ENCODE measurements at places on chromosomes 3 and 15.

GRCh38 chr15:52682200-52682599, 3.0 kb upstream of the ATOSA start:
- no peak for DNase-seq

DNA sequence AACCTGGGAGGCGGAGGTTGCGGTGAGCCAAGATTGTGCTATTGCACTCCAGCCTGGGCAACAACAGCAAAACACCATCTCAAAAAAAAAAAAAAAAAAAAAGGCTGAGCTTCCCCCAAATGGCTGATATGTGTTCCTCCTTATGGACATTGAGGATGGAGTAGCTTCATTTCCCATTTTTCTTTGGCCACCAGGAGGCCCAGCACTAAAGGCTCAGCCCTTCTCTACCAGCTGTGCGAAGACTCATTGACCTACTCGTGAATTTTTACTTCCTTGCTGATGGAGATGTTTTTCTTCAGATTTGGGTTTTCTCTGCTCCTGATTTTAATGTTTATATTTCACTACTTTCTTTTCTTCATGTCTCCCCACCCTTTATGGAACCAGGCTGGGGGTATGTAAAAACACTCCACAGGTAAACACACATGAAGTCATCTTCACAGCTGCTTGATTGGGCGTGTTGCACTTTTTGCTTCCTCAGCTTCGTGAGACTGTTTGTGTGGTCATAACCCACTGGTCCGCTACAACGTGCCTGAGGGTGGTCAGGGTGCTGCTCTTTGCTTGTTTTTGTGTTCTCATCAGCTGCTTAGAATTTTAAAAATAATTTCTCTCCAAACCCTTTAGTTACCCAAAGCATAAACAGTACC, 13.5 kb downstream of the SEMA4B start:
- DNase-seq: no peak

DNA sequence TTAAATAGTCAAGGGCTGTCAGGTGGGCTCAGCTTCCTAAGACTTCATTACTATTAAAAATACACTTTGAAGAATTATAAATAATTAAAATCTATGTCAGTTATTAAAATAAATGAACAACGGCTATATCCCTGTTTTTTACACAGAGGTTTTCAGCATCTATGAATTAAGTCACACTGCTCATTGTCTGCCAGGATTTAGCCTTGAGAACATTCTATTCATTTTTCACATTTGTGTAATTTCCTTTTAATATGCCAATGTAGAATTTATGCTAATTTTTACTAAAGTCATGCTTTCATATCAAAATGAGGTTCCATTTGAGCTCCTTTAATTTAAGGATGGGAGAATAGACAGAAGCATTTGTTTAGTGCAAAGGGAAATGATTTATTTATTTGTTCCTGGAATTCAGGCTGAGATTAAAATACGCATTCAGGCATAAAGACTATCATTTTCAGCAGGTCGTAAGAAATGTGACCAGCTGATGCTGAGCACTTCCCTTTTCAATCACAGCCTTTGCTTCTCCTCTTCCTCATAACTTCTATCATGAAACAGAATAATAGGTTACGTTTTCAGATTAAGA, 345.1 kb downstream of the MFSD1 start:
- DNase-seq: no peak

- DNase-seq: no peak
These were observed 3.4 kb upstream of the SKOR1 start for GRCh38 chr15:67821784-67822440.

DNA sequence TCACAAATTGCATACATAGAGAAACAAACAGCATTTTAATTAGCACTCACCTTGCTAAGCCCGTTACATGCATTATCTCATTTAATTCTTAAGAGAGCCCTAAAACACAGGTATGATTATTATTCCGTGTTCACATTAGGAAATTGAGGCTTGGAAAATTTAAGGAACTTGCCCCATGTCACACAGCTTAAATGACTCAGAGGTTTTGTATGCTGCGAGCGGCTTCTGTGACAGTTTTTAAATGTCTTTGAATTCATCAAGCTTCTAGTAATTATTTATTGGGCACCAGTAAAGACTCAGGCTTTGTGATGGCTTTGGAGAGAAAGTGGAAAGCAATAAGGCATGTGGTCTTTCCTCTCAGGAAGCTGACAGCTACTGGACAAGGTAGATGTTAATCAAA, 166.7 kb upstream of the THBS1 start:
- no peak for DNase-seq

All from ascending aorta (tissue), 2 donors.